ENCODE measurements at places on chromosomes 5 and 9. TPM values are rescaled to one million over a fixed set of nuclear protein-coding genes. Genes with fewer than 3 reads are reported as not detected.
A peak's percentile ranks its signal among the peaks of the same experiment; 100 is the strongest.

GRCh38 chr5:556909-557441 is 32.7 kb upstream of the SLC9A3 start:
- no peak for DNase-seq

DNA sequence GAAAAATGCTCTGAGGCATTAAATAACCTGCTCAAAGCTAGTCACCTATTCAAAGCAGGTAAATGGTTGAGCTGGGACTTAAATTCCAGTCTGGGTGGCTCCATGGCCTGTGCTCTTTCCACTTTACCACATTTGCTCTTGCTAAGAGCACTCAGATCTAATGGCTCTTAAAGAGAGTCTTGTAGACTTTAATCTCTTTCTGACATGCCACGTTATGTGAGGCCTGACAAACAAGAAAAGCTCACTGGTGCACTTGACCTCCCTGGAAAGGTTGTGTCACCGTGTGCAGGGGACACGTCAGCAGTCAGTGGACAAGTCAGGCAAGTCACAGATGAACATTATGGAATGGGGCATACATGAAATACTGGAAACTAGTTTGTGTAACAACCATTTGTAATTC is 129.9 kb upstream of the RPS23 start:
- no peak for DNase-seq

DNA sequence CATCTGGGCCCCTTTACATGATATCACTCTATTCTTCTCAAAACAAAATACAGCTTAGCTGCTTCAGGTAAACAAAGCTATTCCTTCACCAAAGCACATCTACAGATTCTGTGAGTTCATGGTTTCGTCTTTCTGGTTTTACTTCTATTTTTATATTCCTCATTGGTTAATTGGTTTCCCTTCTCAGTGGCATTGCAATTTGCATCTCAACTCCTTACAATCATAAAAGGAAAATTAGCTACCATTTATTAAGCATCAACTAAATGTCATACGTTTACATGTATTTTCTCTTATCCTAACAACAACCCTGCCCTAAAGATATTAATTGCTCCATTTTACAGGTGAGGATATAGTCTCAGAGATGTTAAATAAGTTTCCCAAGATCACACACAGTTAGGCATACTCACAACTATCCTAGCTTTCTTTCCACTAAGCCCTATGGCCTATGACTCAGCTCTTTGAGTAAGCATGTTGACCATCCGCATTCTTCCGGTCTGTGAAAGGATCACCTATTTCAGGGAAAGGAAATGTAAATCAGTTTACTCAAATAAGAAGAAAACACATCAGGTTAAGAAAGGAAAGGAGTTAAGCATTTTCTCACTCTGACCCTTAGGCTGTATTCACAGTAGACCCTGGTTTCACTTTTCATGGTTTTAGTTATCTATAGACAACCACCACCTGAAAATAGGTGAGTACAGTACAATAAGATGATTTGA is 146.1 kb downstream of the CAAP1 start:
- DNase-seq, result peak; percentile 39

- no peak for DNase-seq
Measured at GRCh38 chr5:31048282-31049270, 144.9 kb upstream of the CDH6 start.

DNA sequence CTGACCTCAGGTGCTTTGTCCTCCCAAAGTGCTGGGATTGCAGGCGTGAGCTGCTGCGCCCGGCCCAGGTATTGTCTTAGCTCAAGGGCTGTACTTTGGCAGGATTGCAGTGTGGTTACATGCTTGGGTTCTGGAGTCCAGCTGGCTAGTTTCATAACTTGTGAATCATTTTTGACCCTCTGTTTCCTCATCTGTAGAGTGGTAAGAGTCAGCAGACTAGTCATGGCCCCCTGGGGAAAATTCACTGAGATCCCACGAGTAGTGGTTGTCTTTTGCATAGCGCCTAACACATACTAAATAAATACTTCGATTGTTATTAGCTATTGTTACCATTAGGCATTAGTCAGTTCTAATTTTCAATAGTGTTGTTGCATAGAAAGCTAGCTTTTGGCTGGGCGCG is 14.3 kb downstream of the PTPA start:
- DNase-seq, result peak; percentile 65

DNA sequence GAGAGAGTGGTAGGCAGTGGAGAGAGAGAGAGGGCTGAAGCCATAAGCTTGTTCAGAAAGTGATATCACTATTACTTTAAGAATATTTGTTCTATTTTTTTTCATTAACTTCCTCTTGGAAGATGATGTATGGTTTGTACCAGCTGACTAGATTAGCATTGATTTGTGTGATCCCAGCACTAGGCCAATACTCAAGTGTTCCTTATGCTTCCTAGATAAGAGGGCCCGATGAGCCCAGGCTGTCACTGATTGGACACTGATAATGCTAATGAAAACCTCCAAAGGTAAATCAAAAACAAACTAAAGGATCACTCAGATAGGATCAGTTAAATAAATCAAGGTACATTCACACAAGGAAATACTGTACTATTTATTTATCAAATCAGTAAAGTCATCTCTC is 52.7 kb upstream of the OTULINL start:
- no peak for DNase-seq

The FGF10 gene
- not detected for total RNA-seq

The MEF2C gene
- total RNA-seq, result 169 TPM

- DNase-seq, result no peak
Measured at GRCh38 chr5:83049370-83049885, 27.8 kb downstream of the TMEM167A start.

DNA sequence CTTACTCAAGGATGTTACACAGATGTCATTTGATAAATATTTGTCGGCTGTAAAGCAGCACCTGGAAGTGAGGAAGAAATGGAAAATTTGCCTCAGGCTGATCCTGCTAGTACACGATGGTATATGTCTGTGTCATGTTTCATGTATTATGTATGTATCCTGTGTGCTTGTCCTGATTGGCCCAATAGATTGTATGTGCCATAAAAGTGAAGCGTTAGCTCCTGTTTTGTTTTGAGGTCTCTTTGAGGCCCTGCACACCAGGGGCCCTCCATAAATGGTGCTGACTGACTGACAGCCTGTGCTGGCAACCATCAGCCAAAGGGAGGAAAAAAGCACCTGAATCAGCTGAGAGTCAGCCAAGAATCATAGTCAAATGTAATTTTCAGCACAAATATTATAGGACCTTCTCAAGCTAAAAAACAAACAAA is 11.8 kb upstream of the LNPEP start:
- no peak for DNase-seq

DNA sequence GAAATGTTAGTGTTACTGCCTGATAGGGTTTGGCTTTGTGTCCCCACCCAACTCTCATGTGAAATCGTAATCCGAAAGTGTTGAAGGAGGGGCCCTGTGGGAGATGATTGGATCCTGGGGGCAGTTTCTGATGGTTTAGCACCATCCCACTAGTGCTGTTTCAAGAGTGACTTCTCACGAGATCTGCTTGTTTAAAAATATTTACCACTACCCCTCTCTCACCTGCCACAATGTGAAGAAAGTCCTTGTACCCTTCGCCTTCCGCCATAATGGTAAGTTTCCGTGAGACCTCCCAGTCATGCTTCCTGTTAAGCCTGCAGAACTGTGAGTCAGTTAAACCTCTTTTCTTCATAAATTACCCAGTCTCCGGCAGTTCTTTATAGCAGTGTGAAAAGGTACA is 2.6 kb upstream of the RFX3 start:
- DNase-seq, result peak; percentile 73

- DNase-seq, result no peak
Measured at GRCh38 chr5:40743771-40744170, 12.0 kb downstream of the TTC33 start.

DNA sequence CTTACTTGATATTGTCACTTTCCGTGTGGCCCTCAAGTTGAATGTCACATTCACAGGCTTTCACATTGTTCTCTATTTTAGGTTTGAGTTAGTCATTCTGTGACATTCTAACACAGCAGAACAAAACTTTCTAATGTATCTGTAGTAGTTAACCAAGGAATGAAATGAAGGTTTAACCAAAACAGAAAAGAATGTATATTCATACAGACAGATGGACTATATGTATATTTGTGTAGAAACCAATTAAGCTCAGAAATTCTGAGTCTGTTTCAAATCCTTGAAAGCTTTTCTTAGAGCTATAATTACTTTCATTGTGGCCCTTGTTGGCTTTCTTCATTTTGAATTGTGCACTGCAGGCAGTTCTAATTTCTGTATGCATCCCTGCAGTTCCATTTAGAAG is 654.7 kb downstream of the LRRC70 start:
- DNase-seq, result no peak

The SOWAHA gene
- not detected for total RNA-seq

- DNase-seq, result peak; percentile 85
Measured at GRCh38 chr5:132439521-132440089, 51.0 kb downstream of the IRF1 start.

GRCh38 chr9:91948101-91948596 is 1.9 kb downstream of the ROR2 start:
- no peak for DNase-seq

DNA sequence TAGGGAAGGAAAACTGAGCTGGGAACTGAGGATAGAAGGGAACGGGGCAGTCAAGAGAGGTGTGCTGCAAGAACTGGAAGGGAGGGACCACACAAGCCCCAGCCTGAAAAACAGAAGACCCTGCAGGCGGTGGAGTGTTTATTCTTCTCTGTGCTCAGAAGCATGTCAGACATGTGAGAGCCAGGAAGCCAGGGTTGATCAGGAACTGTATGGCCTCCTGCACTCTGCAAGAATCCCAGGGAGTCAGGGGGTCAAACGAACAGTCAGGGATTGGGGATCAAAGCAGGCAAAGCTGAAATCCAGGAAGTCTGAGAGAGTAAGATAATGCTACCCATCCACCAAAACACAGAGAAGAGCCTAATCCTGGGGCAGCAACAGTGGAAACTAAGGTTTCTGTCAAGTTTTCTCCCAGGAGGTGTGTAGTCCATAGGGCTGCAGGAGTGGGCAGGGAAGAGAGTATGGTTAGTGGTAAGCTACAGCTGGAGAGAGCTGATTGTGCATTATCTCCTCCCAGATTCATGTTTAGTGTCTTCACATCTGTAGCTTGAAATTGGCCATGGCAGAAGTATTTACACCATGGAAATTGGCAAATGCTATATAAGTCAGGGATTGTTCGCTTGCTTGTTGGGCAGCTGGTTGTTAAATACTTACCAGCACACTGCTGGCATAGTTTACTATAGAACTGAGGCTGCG is 115.4 kb upstream of the SLC44A1 start:
- peak; percentile 64 for DNase-seq

The PDLIM4 gene
- total RNA-seq, result 31.0 TPM

GRCh38 chr5:170355601-170356098 is 33.5 kb downstream of the KCNMB1 start:
- no peak for DNase-seq

Data from dermis blood vessel endothelial cell (primary cell).